Right ventricle myocardium superior (tissue), 1 donor: ENCODE measurements at places on chromosomes 16 and 17. TPM values are rescaled to one million over a fixed set of nuclear protein-coding genes. Genes with fewer than 3 reads are reported as not detected.

- no peak for DNase-seq
These were observed 10.4 kb upstream of the GNA13 start for GRCh38 chr17:65066901-65067300.

DNA sequence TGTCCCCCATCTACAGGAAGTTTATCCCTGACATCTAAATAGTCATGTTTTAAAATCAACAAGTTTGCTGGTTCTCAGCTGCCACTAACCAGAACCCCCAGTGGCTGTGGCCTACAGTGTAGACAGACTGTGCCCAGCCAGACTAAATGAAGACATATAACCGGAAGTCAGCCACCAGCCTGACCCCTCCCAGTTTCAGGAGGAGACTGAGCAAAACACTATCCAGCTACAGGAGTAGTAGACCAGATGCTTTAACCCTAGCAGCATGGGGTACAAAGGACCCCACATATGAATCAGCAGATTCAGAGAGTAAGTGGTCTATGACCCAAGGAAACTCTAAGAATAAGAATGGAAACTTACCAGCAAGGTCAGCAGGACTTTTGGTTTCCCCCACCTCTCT lies 83.4 kb downstream of the HIC1 start:
- no peak for DNase-seq

DNA sequence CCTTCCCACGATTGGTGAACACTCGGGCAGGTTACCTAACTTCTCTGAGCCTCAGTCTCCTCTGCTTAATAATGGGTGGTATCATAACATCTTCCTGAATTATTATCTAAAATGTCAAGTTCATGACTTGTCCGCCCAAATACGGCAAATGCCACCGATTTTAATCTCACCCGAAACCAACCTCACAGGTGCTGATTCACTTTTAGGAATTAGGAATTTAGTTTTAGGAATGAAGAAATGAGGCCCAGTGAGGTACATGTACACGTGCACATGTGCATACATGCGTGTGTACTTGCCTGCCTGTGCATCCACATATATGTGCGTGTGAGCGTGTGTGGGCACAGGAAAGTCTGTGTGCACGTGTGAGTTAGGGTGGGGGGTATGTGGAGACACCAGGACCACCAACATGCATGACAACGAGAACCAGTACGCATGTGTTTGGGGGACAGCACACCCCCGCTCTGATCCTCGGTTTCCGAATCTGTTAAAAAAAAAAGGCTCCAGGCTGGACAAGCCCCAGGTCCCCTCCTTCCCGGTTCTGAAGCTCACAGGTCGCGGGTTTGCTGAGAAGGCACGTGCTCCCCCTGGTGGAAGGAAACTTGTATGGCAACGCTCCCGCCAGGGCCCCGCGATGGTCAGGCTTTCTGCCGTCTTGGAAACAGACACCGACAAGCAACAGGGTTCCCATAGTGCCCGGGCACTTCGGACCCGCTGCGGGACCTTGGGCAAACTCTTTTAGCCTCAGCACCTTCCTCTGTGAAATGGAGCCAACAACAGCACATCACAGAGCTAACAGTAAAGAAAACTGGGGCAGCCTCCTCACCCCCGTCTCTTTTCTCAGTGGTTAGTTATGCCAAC lies 219.2 kb downstream of the RBFOX3 start:
- peak; percentile 80 for DNase-seq

DNA sequence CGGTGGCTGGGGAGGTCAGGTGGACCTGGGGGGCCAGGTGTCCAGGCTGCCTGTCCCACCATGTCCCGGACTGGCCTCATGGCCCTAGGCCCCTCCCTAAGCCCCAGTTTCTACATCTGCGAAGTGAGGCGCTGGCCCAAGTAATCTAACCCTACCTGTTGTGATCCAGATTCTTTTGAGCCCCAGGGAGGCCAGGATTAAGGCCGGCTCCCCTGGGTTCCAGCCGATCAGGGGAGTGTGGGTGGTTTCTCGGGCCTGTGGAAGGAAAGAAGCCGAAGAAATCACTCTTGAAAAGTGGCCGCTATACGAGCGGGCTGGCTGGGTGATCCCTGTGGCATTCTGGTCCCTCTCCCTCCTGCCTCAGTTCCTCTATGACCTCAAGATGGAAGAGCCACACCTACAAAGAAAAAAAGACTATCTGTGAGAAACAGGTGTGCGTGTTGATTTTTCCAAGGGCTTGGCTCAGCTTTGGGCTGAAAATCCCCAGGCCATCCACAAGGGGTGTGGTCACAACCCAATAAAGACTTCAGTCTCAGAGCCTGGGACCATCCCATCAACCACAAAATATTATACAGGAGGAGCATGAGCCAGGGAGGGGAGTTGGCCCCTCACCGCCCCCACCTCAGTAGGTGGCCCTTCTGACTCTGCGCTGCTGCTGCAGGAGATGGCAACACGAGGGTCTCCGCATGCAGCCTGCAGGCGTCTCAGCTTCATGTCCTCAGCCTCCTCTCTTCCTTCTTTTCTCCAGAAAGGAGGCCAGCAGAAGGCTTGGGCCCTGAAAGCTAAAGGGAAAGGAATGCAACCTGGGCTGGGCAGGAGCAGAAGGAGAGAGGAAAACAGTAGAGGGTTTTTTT lies 20.3 kb downstream of the GPR142 start:
- DNase-seq, result peak; percentile 26

The HOXB8 gene
- total RNA-seq, result not detected

DNA sequence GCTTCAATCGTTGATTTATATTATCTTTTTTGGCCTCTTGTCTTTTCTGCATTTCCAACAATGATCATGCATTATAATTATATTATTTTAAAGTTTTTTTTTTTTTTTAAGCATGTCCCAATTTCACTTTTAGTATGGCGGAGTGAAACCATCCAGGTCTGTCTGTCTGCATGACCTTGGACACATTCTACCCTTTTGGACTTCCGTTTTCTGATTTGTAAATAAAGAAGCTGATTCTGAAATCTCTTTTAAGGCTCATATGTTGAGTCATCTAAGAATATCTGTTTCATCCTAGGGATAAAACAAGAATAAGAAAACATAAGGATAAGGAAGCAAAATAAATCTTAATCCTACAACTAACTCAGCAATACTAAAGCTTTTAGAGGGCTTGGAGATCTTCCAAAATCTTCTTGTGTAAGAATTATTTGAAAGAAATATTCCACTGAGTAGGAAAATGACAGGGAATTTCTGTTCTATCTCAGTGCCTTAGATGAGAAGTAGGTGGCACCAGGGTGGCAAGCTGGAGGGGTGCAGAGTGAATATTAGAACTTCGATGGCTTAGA lies 195.7 kb upstream of the TOX3 start:
- DNase-seq, result no peak

The ZNF598 gene
- total RNA-seq, result 17.2 TPM

The AATK gene
- 5.3 TPM for total RNA-seq

DNA sequence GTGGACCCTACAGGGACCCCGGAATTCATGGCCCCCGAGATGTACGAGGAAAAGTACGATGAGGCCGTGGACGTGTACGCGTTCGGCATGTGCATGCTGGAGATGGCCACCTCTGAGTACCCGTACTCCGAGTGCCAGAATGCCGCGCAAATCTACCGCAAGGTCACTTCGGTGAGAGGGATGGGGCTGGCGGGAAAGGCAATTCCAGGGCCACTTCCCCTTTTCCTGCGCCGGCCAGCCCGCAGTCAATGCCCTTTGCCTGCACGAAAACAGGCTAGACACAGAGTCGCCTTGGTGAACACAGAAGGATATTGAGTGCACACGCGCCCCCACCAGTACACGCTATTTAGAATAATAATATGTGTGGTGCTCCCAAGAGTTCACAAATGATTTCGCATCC lies 4.0 kb downstream of the WNK4 start:
- no peak for DNase-seq

The MILR1 gene
- total RNA-seq, result 2.2 TPM

GRCh38 chr17:48012654-48013053 lies 24.9 kb downstream of the COPZ2 start:
- DNase-seq, result no peak

GRCh38 chr17:61846088-61846487 lies 17.2 kb downstream of the BRIP1 start:
- DNase-seq, result no peak

The TEN1 gene
- total RNA-seq, result 7.6 TPM

DNA sequence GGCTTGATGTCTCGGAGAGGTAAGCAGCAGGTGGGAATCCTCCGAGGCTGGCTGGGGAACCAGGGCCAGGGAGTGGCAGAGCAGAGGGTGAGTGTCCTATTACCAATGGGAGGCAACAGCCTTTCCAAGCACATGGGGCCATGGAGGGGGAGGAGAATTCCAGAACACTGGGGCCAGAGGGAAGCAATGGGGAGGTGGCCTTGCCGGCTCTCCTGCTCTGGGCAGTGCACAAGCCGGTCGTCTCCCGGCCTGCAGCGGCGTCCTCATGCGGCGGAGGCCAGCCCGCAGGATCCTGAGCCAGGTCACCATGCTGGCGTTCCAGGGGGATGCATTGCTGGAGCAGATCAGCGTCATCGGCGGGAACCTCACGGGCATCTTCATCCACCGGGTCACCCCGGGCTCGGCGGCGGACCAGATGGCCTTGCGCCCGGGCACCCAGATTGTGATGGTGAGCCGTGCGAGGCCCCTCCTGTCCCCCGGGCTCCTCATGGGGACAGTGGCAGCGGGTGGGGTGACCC lies 21.9 kb downstream of the SGSH start:
- no peak for DNase-seq

DNA sequence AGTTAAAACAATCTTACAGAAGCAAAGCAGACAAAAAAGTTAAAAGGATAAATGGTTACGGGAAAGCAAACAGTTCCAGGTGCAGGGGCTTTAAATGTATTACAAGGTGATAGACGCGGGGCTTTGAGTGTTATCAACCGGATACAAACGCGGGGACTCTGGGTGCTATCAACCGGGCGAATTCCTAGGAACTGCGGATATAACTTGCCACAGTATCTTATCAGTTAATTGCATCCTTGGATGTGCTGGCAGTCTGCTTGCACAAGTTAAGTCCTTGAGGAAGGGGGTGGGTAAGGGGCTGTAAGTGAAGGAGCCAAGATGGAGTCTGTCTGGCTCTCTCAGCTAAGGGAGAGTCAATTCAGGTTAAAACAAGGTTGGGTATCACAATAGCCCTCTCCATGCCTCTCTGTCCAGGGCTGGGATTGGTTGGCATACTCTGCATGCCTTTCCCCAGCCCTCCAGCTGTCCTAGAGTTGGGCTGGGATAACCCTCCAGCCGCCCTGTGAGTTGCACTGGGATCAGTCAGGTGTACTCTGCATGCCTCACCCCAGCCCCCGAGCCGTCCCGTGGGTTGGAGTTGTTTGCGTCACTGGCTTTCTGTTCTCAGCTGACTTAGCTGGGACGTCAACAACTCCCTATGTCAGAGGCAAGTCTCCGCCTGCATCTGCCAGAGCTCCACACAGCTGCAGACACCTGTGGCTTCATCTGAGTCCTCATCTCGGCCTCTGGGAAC lies 40.9 kb downstream of the TMEM235 start:
- peak; percentile 51 for DNase-seq

DNA sequence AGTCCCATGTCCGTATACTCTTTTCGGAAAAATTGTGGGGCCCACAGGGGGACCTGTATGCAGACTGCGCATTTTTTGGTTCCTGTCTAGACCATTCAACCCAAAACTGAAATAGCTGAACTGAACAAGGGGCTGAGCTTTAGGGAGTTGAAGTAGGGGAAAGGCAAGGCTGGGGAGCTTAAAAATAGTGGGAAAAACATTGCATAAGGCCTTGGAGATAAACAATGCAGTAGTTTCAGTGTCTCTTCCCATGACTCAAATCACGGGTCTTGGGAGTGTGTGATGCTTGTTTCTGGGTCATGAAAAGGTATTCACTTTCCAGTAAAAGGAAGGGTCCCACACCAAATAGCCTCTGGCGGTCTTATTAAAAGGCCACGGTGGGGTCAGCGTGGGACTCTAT lies 402.8 kb upstream of the SALL1 start:
- no peak for DNase-seq

DNA sequence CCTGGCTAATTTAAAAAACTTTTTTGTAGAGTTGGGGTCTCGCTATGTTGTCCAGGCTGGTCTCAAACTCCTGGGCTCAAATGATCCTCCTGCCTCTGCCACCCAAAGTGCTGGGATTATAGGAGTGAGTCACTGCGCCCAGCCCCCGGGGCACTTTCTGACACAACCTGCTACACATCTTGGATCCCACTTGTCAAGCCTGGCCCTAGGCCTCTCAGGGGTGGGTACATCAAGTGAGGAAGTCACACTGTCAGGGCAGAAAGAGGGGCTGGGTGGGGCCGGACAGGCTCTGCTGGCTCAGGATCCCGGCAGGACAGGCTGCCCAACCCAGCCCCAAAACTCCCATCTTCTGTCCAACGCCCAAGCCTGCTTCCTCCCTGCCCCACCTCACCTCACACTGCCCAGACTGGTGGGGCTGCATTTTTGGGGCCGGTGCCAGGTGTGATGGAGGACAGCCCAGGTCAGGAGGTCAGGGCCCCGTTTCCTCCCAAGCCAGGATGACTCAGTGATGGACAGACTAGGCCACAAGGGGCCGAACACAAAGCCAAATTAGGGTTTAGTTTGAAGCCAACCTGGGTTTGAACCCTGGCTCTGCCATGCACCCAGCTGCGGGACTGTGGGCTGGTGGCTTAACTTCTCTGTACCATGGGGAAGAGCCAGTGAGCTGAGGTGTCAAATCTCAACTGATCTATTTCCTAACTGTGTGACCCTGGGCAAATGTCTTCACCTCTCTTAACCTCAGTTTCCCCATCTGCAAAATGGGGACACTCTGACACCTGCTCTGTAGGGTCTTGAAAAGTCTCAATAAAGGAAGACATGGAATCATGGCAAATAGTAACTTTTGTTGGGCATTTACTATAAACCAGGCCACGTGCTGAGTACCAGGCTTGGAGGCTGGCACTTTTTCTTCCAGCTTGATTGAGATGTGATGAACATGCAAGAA lies 8.9 kb upstream of the PPL start:
- peak; percentile 67 for DNase-seq
